ENCODE measurements at places on chromosomes 6 and 20.
A peak's percentile ranks its signal among the peaks of the same experiment; 100 is the strongest.

GRCh38 chr6:106339334-106340029 lies 13.9 kb upstream of the ATG5 start:
- no peak for DNase-seq

DNA sequence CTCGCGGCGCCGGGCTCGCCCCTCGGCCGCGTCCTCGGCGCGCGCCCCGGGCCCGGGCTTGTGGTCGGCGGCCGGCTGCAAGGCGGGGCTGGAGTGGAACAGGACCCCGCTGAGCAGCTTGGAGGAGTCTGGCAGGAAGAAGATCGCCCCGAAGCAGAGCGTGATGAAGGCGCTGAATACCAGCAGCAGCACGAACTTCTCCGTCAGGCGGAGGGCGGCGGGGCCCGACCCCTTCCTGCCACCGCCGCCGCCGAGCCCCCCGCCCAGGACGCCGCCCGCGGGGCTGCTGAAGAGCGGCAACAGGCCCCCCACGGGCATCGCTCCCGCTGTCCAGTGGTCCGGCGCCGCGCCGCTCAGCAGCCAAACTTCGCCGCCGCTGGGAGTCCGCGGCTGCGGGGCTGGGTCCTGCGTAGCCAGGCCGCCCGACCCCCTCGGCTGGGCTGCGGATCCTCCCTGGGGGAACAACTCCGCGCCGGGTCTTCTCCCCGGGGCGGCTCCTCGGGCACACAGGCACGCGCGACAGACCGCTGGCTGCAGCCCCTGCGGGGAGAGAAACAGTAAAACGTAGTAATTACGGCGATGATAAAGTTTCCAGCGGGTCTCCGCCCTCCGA lies 707 bp downstream of the MAN1A1 start:
- peak; percentile 24 for DNase-seq

- DNase-seq, result no peak
Measured at GRCh38 chr20:47758517-47759450, 26.5 kb downstream of the SULF2 start.

GRCh38 chr20:11906626-11907480 lies 10.8 kb upstream of the BTBD3 start:
- no peak for DNase-seq

DNA sequence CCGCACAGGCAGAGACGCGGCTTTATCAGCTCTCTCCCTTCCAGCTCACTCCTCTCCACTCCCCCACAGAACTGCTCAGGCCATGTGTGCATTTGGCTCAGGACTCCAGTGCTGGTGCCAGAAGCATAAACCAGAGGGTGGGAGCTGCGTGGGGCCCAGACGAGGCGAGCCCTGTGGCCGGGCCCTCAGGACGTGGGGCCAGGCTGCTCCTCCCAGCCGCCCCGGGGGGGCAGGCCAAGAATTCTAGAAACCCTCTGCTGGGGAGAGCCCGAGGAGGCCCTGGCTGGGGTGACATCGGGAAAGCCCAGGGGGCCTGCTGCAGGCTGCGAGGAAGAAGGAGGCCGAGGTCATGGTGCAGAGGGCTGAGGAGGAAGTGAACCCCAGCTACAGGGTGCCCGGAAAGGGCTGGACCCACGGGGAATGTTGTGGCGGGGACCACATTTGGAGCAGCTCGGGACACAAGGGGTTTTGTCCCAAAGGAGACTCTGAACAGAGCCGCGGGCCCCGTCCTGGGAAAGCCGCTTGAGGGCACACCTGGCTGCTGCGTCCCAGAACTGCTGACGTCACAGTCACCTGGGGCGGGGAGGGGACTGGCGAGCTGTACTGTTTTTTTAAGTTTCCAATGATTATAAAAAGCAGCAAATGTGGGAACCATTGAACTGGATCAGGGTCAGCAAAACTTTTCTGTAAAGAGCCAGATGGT lies 107.1 kb downstream of the BANF2 start:
- DNase-seq, result peak; percentile 83

- no peak for DNase-seq
Measured at GRCh38 chr20:23658336-23658735, 20.6 kb upstream of the CST3 start.

DNA sequence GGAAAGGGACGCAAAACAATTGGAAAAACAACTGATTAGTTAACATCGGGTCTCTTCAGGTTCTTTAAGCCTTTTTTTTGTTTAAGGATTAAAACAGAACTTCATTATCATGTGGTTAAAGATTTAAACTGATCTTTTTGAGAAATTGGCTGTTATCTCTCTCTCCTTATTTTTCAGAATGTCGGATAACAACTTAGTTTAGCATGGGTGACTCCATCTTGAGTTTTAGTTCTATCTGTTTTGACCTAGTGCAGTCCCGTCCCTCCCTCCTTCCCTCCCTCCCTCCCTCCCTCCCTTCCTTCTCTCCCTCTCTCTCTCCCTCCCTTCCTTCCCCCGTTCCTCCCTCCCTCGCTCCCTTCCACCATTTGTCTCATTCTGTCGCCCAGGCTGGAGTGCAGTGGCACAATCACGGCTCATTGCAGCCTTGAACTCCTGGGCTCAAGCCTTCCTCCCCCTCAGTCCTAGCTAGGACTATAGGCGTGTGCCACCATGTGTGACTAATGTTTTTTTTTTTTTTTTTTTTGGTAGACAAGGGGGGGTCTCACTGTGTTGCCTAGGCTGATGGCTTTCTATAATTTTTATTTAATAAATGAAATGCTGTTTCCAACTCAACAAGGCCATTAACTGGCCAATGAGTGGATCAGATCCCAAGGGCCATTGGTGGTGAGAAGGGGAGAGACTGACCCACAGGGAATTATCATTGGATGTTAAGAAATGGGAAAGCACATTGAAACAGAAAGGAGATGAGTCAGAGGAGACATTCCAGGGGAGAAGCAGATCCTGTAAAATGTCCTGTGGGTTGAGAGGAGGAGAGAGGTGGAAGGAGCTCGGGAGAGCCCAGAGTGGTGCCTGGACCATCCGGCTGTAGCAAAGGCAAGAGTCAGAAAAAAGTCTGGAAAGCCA lies 13.6 kb downstream of the BAK1 start:
- DNase-seq, result no peak

DNA sequence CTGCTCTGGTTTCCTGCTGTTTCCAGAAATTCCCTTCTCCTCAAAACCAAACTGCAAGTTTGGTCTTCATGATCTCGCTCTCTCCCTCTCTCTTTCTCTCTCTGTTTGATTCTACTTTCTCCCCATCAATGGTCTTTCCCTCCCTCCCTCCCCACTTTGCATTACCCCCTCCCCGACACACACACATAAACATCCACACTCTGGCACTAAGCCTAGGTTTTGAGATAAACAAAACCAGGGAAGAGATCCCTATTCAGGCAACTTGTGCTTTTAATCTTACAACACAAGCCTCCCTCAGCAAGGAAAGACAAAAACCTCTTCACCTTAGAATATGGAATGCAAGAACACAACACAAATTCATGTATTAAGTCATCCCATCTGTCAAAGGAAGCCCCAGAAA lies 73.5 kb upstream of the PTPRT start:
- no peak for DNase-seq

GRCh38 chr6:139306291-139306981 lies 14.6 kb upstream of the TXLNB start:
- no peak for DNase-seq

DNA sequence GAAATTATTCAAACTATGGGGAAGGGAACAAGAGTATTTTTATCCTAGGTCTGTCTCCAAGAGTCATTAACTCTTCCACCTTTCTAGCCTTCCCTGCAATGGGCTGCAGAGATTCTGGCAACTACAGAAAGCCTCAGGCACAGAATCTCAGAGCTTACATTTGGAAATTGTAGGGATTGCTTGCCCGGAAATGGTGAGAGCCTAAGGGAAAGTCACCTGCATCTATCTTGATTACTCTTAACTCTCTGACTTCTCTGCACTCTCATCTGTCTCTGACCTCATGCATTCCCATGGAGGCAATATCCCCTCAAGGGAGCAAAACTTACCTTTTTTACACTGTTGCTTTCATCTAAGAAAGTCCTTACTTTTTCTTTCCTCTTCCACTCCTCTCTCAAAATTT lies 513.2 kb upstream of the MARCKS start:
- no peak for DNase-seq

DNA sequence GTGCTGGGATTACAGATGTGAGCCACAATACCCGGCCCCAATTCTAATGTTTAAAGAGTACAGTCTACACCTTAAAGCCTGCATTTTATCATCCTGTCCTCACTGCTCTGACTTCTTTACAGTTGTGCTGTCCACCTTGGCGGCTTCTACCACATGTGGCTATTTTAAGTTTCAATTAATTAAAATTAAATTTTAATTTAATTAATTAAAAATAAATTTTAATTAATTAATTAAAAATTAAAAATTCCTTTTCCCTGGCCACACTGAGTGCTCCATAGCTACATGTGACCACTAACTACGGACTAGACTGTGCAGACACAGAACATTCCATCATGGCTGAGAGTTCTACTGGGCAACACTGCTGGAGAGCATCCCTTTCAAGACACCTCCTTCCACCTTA lies 27.4 kb downstream of the ATP9A start:
- DNase-seq, result no peak

DNA sequence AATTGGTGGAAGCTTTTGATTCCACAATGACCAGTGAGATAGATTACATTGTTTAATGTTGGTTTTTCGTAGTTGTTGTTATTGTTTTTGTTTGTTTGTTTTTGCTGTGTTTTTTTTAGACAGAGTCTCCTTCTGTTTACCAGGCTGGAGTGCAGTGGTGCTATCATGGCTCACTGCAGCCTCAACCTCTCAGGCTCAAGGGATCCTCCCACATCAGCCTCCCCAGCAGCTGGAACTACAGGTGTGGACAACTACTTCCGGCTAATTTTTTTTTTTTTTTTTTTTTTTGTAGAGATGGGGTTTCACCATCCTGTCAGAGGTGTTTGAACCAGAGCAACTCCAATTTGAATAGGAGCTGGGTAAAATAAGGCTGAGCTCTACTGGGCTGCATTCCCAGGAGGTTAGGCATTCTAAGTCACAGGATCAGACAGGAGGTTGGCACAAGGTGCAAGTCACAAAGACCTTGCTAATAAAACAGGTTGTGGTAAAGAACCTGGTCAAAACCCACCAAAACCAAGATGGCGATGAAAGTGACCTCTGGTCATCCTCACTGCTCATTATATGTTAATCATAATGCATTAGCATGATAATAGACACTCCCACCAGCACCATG lies 10.9 kb upstream of the AKAP12 start:
- DNase-seq, result no peak

DNA sequence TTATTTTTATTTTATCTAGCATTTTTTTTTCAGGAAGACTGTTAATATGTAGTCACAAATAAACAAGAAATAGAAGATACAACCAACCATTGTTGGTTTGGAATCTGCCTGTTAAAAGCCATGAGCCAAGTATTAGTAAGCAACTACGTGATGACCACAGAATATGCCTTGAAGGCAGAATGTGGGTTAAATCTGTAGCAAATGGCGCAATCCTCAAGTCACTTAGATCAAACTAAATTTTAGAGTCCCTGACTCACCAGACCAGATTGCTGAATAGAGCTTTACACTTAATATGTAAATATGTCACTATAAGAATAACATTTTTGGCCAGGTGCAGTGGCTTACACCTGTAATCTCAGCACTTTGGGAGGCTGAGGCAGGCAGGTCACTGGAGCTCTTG lies 800.1 kb upstream of the CITED2 start:
- no peak for DNase-seq

GRCh38 chr20:17868700-17869231 lies 99.8 kb downstream of the SNX5 start:
- peak; percentile 16 for DNase-seq
